ENCODE measurements at places on chromosomes 3 and 15. TPM values are rescaled to one million over a fixed set of nuclear protein-coding genes. Genes with fewer than 3 reads are reported as not detected.

DNA sequence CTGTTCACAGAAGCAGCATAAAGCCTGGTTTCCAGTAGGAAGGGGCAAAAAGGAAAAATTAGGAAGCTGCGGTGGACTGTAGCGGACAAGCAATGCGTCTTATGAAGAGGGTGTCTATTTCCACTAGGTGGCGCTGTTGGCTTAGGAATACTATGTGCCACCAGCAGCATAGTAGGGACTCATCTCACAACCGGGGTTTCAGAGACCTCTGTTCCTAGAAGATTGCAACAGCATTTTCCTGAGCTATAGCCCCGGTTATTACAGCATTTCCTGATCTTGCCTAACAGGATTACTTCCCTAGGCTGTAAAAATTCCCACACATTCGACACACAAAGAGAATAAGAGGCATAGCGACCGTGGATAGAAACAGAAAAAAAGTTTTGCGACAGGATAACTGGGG is 683.0 kb downstream of the TBL1XR1 start:
- H3K4me3 ChIP-seq, result no peak overlapping the region
- peak; percentile 1 for DNase-seq
- no peaks in the 10 kb centered on the region for H3K27me3 ChIP-seq
- H3K27ac ChIP-seq, result no peak overlapping the region
- H3K36me3 ChIP-seq, result peaks cover 2% of the 10 kb centered on the region

GRCh38 chr3:36482880-36483279 is 102.6 kb downstream of the STAC start:
- peaks cover 3% of the 10 kb centered on the region for H3K27me3 ChIP-seq
- H3K36me3 ChIP-seq, result no peaks in the 10 kb centered on the region
- H3K27ac ChIP-seq, result no peak overlapping the region
- DNase-seq, result no peak
- H3K4me1 ChIP-seq, result no peaks in the 10 kb centered on the region

DNA sequence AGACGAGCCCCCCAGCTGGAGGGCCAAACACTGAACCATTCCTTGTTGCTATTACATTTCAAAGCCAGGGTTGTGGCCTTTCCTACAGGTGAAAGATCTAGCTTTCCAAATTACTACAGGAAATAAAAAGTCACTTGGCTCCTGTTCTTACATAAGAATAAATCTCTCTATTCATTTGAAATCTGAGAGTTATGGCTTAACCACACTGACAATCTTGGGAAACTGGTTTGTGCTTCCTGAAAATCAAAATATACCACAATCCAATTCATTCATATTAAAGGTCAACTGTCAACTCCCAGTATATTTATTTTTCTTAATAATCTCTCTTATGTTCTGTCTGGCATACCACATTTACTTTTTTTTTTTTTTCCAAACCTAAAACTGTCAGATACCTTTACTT is 103.7 kb upstream of the LMOD3 start:
- no peaks in the 10 kb centered on the region for H3K27me3 ChIP-seq
- DNase-seq, result no peak
- H3K4me3 ChIP-seq, result no peak overlapping the region
- H3K4me1 ChIP-seq, result no peaks in the 10 kb centered on the region

GRCh38 chr3:69425249-69425648 is 39.4 kb upstream of the FRMD4B start:
- DNase-seq, result peak; percentile 21
- no peak overlapping the region for H3K27ac ChIP-seq
- H3K27me3 ChIP-seq, result no peaks in the 10 kb centered on the region
- peaks cover 4% of the 10 kb centered on the region for H3K4me1 ChIP-seq
- H3K36me3 ChIP-seq, result no peaks in the 10 kb centered on the region

DNA sequence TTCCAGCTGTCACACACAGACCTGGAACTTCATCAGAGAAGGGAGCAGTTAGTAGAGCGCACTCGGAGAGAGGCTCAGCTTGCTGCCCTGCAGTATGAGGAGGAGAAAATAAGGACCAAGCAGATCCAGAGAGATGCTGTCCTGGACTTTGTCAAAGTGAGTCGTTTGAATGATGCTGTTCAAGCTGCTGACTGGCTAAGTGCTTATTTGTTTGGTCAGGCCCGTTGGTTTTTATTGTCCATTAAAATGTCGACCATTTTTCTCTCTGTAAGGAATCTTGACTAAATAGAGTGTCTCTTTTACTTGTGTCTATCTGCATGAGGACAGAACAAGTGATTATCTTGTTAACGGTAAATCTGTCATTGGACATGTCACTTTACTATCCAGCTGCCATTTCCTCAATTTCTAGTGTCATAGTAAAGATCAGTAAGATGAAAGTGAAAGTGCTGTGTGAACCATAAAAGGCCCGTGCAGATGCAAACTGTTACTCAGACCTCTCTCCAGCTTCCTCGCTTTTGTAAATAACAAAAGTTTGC is 56.9 kb downstream of the LRCH3 start:
- H3K4me1 ChIP-seq, result peaks cover 27% of the 10 kb centered on the region
- no peaks in the 10 kb centered on the region for H3K27me3 ChIP-seq
- H3K4me3 ChIP-seq, result peak overlapping the region; percentile 67
- H3K27ac ChIP-seq, result peak overlapping the region; percentile 86

The HYKK gene
- 2.1 TPM for total RNA-seq

The IL20RB gene
- total RNA-seq, result 2.0 TPM

The PLA2G4E gene
- total RNA-seq, result not detected

Data from activated naive CD8-positive, alpha-beta T cell treated with anti-CD3 and anti-CD28 coated beads for 36 hours (primary cell).